ENCODE measurements at places on chromosomes 7 and 10.

GRCh38 chr7:148967032-148967372, 61.3 kb downstream of the PDIA4 start:
- no peak for DNase-seq

DNA sequence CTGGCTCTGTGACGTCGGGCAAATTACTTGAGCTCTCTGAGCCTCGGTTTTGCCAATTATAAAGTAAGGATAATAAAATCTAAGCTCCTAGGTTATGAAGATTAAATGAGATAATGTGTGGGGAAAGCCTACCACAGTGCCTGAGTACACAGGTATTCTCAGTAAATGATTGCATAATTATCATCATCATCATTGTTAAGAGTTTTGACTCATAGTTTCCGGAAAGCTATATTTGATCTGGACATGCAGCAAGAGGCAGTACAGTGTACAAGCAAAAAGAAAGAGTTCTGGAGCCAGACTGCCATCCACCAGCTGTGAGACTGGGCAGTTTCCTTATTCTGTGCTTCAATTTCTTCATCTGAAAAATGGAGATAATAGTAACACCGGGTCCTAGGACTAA, 155.6 kb upstream of the YAE1 start:
- no peak for DNase-seq

DNA sequence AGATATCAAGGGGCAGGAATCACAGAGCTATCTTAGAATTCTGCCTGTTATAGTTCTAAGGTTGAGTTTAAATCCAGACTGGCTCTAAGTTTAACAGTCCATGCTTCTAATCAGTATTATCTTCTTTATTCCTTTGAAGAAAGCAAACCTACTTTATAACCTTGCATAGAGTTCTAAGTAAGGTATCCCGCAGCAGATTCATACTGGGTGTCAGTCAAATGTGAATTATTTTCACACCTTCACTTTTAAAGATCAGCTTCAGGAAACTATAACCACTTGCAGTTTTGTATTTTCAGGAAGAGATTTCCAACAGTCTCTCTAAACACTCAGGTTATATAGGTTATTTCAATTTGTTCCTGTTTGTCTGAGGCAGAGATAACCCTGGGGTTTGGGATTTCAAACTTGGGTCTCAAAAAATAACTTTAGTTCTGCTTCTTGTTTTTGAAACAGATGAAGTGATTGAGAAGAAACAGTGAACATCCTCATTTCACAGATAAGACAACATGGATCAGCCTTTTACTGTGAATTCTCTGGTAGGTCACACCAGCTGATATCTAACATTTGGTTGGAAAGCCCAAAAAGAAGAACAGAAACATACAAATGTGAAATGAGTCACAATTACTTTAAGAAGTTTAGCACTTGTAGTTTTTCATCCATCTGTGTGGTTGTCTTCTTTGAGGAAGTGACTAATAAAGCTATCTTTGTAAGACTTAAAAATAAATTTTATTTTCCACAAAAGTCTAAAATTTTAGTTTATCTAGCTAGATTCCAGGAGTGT, 21.4 kb downstream of the STAMBPL1 start:
- DNase-seq = no peak

DNA sequence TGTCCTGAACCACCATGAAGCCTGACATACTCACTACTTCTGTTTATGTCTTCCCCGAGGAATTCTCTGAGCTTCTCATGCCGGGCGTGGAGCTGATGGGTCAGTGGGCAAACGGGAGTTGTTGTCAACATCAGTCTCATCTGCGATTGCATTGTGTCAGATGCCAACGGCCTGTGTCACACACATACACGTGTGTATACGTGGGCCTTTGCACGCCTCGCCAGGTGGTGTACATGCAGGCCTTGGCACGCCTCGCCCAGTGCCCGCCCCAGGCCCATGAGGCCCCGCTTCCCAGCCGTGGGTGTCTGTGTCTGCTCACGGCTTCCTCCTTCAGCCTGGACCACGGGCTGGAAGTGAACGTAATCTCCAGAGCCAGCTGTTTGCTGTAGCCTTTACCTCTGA, 7.5 kb upstream of the CSGALNACT2 start:
- DNase-seq = no peak

- DNase-seq = no peak
Measured at GRCh38 chr7:4807598-4808016, 32.2 kb downstream of the AP5Z1 start.
